Urothelium cell line (cell line): ENCODE measurements at places on chromosomes 2 and 18.

- no peak for DNase-seq
Measured at GRCh38 chr2:8488001-8488738, 193.7 kb upstream of the ID2 start.

GRCh38 chr2:68371581-68371980 is 6.5 kb downstream of the PLEK start:
- no peak for DNase-seq

DNA sequence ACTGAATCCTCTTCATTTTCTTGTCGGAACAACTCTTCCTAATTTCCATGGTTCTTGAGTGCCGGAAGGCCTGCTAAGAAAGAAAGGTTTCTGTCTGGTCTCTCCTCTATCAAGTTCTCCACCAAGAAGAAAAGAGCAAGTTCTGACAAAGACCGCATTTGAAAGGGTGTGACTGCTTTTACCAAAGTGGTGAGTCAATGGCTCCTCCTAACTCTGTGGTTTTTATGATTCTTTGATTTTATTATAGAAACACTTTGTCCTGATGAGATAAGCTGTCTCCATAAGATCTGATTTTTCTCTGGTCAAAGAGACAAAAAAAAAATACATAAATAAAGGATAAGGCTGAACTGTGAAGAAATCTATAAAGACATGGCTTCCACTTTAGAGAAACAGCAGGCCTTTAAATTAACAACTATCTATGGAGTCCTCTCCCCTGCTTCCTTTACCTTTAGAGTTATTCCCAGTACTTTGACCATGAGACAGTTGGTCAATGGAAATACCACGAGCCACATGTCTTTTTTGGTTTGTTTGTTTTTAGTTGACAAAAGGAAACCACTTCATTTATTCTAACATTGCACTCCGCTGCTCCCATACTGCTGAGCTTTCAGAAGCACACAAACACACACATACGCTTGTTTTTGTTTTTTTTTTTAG is 67.7 kb downstream of the REL start:
- peak; percentile 29 for DNase-seq

- DNase-seq, result no peak
Measured at GRCh38 chr18:23810396-23810795, 121.1 kb downstream of the LAMA3 start.

GRCh38 chr2:97617911-97618310 is 28.0 kb upstream of the COX5B start:
- no peak for DNase-seq

DNA sequence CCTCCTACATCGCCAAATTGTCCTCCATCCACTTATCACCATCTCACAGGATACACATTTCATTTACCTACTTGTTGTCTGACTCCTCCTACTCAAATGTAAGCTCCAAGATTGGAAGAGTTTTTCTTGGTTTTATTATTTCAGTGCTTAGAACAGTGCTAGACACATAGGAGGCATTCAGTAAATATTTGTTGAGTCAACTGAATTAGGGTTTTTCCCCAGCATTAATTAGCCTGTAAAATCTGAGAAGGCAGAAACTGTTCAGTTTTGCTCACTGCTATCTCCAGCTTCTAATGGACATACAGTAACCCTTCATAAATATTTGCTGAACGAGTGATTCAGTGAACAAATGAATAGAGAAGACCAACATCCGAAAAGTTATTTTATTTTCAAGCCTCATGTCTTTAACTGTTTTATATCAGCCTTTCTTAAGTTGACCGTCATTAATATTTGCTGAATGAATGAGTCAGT is 800 bp downstream of the TTC21B start:
- no peak for DNase-seq
